ENCODE measurements at places on chromosomes 2 and 18.

DNA sequence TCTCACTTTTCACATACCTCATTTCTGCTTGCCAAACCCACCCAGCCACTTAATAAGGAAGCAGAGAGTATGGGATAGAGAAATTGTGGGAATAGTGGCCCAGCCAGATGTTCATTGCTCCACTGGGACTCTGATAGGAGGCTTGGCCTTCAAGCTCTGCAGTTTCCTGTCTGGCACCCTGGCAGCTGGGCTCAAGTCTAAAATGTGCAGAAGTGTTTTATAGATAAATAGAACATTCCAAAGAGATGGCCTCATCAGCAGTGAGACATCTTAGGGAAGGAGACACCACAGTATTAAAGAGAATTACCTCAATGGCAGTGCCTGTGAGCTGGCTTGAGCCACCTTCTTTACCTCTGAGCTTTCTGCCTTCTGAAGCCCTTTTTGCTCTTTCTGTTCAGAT lies 24.7 kb downstream of the COPS7B start:
- DNase-seq: no peak

GRCh38 chr2:1824202-1824905 lies 80.0 kb upstream of the PXDN start:
- DNase-seq: no peak

DNA sequence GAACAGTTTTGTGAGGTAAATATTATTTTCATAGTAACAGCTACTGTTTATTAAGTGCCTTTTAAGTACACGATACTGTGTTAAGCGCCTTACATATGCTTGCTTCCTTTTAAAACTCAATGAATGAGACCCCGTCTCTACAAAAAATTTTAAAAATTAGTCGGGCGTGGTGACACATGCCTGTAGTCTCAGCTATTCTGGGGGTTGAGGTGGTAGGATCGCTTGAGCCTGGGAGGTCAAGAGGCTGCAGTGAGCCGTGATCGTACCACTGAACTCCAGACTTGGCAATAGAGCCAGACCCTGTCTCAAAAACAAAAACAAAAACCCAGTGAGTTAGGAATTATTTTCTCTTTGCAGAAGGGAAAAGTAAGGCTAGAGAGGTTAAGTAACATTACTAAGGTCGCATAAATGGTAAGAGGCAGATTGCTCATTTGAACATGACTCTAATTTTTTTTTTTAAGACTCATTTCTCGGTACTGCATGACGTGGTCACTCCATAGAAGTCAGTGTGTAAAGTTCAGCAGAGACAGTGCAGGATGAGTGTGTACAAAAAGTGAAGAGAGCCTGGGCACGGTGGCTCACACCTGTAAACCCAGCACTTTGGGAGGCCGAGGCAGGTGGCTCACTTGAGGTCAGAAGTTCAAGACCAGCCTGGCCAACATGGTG lies 1.1 kb downstream of the METAP1D start:
- no peak for DNase-seq

DNA sequence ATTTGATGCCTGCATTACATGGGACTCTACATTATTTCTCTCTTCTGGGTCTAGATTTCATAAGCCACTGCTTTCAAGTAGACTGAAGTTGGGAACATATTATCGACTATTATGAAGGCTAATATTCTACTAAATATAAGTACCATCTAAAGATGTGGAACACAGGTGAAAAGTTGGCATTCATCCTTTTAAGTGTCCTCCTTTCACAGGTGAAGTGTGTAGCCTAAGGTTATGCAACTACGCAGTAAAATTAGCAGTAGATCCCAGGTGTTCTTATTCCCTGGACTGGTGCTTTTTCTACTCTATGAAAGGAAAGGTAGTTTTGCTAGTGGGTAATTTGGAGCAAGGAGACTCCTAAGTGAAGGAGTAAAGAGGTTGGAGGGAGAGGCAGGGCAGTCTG lies 88.2 kb upstream of the DPP10 start:
- DNase-seq: no peak

DNA sequence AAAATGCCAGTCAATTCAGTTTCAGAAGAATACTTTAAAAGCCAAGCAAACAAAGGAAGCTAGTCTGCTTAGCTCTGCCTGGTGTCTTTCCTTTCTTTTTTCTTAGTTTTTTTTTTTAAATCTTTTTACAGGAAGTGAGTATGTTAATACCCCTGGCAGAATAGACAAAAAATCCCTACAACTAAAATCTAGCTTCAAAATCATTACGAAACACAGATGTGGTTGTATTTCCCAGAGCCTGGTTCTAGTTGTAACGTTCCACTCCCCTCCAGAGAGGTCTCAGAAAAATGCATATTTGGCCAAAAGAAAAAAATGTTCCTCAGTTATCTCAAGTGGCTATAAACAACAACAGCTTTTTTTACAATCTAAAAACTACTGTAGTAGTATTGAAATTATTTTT lies 202.1 kb upstream of the RND3 start:
- DNase-seq: no peak

- no peak for DNase-seq
Measured at GRCh38 chr2:129935118-129935517, 44.3 kb upstream of the RAB6C start.

GRCh38 chr18:78820161-78820834 lies 159.3 kb upstream of the SALL3 start:
- DNase-seq: no peak

DNA sequence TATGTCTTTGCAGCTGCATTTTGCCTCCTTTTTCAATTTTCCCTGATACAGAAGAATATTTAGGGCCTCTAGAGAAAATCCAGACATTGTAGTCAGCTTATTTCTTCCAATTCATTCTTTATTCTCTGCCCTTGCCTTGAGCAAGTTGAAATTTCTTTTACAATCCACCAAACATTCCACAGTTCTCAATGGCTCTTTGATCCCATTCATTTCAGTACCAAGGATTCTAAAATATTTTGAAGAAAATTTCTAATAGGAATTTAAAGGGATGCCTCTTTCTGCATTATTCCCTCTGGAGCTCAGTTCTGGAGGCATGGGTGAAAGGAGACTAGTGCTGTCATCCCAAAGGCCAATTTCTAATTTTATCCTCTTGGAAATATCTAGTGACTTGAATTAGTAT lies 61.2 kb downstream of the COL5A2 start:
- DNase-seq: no peak

- no peak for DNase-seq
Measured at GRCh38 chr18:74784752-74785151, 187.1 kb downstream of the ZNF407 start.

GRCh38 chr18:60329131-60329530 lies 43.4 kb downstream of the MC4R start:
- DNase-seq: no peak

DNA sequence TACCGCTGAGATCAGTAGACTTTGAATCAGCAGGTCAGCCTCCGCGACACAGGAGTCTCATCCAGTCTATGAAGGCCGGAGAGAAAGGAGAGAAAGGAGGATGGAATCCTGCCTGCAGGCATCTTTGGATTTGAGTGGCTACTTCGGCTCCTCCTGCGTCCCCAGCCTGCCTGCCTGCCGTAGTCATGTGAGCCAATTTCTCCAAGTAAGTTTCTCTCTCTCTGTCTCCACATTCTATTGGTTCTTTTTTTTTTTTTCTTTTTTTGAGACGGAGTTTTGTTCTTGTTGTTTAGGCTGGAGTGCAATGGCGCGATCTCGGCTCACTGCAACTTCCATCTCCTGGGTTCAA lies 16.7 kb downstream of the PDCD1 start:
- DNase-seq: no peak

DNA sequence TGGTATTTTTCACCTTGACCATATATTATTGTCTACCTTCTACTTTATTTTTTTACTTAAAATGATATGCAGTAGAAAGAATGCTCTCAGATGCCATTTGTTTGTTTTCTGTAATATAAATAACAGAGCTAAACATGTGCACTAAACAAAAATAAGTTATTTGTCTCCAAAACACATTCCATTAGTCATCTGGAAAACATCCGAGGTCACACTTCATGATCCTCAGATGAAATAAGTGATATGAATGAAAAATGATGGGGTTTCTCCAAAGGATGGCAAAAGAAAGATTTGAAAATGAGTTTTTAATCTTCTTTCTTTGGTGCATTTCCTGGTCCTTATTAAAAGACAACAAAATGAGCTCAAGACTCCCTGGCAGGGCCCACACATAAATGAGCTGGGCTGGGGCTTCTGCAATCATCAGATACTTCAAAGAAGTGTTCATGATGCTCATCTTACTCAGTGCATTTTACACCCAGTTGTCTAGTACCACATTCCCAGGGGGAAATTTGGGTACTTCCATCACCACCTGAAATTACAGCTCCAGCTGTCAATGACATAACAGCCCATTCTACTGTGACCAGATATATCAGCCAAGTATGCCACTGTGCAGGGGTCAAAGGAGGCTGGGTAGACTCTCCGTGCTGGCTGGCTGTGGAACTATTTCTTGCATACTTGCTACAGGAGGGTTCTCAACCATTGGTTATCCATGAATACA lies 283.5 kb downstream of the PID1 start:
- DNase-seq: no peak

DNA sequence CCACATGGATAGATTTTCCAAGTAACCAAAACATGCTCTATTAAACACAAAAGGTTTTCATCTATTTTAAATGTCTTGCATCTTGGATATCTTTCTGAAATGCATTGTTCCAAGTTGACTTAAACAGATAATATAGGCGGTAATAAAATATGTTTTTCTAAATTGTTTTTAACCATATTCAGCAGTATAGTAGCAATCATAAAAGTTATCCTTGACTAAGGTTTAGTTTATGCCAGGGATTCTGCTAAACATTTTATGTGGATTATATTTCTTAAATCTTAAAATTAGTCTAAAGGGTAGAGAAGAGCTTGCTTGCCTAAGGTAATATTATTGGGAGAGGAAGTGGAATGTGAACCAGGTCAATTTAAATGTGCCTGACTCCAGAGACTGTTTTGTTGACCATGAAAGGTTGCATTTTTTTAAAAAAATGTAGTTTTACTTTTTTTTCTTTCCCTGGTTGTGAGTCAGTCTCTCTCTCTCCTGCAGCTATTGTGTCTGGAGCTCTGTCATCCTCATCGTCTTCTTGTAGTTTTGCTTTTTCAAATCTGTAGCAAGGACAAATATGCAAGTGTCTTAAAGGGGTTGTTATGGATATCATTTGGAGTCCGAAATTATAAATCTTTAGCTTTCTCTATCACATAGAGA lies 309.1 kb upstream of the COL3A1 start:
- no peak for DNase-seq

- DNase-seq: no peak
Measured at GRCh38 chr2:211093743-211094303, 537.4 kb downstream of the CPS1 start.

GRCh38 chr2:40108851-40109250 lies 329.8 kb upstream of the THUMPD2 start:
- DNase-seq: no peak

DNA sequence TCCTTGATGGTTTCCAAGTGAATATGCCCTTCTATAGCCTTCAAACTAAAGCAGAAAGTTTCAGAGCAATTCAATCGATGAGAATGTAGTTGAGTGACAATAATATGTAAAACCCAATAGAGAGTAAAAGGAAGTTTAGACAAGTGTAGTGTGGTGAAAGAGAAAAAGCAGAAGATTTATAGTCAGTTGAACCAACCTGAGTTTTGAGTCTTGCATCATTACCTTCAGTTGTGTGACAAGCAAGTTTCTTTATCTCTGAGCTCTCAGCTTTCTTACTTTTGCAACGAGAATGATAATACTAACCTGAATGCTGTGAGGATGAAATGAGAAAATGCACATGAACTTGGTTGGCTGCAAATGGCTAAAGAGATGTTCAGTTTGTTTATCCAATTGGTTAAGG lies 40.6 kb upstream of the TMEM247 start:
- DNase-seq: no peak

GRCh38 chr2:239234191-239235175 lies 166.3 kb downstream of the HDAC4 start:
- DNase-seq: no peak

GRCh38 chr18:35406666-35407065 lies 29.5 kb upstream of the ZNF396 start:
- DNase-seq: no peak

DNA sequence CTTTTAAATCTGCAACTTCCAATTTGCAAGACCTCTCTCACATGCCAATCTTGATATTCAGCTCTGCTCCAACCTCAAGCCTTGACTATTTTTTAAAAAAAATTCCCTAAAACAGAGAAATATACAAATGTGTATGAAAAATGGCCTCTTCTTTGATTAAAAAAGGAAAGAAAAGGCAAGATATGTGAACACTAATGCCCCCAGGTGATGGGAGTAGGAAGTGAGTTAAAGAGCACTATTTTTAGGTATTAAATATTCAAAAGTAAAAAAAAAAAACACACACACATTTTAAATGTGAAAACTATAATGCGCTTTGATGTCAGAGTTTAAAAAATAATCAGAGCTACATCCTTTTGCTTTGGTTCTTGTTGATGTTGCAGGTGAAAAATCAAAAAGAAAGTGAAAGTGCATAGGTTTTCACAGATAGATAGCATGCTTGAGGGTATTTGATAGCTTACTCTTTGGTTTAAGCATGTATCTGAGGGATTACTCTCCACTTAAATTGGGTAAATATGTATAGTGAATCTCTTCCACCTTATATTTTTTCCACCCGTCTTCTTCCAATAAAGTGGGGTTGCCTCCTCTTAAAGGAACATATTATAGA lies 406.0 kb upstream of the POU3F3 start:
- DNase-seq: no peak

All from activated CD4-positive, alpha-beta T cell treated with anti-CD3 and anti-CD28 coated beads for 1 hour (primary cell).